Activated T-cell treated with anti-CD3 and anti-CD28 coated beads for 24 hours (primary cell): ENCODE measurements at places on chromosomes 6 and 20.

- no peak for DNase-seq
Measured at GRCh38 chr6:164507206-164507940, 802.0 kb downstream of the C6orf118 start.

DNA sequence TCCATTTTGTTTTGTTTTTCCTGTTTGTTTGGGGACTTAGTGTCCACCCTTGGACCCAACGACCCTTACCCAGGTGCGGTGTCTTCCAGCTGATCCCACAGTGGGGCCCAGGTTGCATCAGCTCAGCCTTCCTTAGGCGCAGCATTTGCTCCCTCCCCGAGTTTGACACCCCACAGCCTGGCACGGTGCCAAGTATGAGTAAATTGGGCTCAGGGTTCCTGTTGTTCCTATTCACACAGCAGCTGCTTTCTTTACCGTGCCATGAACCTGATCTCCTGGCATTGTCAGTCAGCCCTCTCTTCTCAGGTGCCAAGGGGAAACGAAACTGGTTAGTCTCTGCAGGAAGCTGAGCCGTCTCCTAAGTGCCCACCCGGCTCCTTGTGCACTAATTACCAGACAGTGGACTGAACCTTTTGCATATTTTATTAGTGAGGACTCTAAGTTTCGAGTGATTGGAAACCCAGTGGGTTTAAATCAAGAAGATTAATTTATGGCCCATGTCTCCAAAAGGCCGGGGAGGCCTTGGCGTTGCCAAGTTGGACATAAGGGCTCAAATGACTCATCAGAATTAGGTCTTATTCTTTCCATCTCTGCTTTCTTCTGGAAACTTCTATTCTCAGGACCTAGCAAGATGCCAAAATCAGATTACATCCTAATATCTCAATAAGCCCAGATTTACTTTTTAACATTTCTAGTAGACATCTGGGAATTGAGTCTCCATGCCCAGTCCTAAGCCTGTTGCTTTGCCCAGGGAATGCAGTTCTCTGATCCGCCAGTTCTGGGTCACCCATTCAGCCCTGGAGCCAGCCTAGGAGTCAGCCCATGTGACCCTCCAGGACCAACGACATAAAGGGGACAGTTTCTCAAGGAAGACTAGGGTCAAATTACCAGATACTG lies 68.8 kb downstream of the TSHZ2 start:
- DNase-seq = no peak

GRCh38 chr6:33071569-33071968 lies 1.9 kb downstream of the HLA-DPA1 start:
- DNase-seq = no peak

DNA sequence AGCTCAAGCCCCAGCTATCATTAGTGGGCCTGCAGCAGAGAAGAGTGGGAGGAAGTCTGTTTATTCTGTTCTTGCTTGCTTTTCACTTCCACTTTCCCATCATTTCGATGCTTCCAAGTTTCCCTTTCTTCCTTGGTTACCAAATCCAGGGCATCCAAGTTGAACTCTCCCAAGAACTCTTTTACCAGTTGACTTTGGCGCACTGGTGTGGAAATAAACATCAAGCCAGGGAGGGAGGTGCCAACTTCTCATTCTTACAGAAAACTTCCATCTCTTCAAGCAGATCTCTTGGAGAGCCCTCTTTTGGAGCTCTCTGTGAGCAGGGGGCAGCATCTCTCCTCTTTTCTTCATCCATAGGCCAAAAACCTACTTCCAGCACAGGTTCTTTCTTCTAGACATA lies 85.7 kb upstream of the RGS17 start:
- DNase-seq = no peak

GRCh38 chr6:126546541-126547120 lies 206.7 kb downstream of the CENPW start:
- no peak for DNase-seq

DNA sequence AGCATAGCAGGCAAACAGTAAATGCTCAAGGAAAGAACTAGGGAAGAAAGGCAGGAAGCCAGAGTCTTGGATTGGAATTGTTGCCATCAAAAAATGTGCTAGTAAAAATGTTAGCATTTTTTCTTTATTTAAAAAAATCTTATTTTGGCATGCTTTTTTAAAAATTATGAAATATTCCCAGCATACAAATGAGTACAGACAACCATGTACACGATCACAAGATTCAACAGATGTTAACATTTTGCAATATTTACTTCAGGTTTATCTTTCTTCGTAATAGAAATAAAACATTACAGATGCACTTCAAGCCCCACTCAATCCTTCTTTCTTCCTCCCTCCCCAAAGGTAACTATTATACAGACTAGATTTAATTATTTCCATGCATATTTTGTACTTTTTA lies 27.4 kb upstream of the NOP56 start:
- DNase-seq = no peak

DNA sequence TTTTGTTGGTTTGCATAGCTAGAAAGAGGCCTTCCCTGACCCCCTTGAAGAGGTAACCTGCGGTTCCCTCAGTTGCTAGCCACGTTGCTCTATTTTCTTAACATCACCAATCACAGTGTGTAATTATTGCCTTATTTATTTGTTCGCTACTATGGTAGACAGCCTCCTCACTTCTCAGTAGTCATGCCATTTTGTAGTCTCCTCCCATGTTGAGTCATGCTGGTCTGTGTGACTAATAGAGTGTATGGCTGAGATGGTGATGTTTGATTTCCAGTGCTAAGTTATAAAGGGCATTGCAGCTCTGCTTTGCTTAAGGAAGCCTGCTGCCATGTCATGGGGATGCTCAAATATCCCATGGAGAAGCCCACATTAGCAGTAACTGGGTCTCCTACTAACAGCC lies 236.6 kb upstream of the CHD6 start:
- no peak for DNase-seq

DNA sequence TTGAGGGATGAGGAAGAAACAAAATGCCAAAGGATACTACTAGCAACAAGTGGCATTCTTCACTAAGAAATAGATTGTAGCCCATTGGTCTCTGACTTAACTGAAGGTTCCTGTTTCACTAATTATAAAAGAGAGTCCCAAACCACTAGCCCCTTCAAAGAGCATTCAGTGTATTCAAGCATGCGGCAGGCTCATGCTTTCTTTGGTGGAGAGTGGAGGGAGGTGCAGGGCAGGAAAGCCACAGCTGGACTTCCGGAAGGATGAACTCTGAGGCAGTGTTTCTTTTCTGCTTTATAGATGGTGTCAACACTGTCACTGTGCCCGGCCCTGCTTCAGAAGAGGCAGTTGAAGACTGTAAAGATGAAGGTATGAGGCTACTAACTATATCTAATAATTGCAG lies 636.1 kb downstream of the KIF16B start:
- no peak for DNase-seq

DNA sequence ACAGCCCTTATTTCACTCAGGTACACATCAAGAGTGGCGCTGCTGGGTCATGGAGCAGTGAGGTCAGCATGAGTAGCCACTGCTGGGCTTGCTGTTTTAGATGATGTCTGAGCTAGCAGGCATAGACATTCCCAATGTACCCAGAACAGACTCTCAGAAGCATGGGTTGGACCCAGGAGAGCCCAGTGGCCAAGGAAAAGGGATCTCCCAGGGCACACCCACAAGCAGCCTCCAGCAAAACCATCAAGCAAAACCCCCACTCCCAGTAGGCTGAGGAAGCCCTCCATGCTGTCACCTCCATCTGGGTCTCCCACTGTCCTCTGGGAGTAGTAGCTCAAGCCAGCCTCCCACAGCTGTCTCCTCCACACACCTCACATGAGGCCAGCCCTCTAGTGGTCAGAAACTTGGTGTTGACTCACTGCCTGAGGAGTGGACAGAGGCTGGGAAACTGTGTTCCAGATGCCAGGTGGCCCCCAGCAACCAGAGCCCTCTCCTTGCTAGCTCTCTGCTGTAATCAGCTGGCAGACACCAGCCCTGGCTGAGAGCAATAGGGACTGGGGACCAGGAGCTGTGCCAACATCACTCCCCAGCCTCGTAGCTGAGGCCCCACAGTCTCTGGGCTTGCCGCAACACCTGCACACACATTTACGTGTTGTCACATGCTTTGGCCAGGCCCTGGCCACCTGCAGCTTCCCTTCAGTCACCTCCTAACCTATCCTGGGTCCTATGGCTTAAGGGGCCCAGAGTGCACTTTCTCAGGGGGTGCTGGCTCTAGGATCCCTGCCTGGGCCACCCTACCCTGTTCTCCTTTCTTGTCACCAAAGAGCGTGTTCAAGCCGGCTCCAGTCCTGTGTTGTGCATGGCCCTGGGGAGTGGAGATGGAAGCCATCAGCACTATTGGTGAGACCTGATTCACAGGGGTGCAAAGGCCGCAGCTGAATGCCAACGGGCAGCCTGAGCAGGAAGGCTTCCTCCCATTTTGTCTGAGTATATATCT lies 1.9 kb upstream of the AP5S1 start:
- DNase-seq = no peak

DNA sequence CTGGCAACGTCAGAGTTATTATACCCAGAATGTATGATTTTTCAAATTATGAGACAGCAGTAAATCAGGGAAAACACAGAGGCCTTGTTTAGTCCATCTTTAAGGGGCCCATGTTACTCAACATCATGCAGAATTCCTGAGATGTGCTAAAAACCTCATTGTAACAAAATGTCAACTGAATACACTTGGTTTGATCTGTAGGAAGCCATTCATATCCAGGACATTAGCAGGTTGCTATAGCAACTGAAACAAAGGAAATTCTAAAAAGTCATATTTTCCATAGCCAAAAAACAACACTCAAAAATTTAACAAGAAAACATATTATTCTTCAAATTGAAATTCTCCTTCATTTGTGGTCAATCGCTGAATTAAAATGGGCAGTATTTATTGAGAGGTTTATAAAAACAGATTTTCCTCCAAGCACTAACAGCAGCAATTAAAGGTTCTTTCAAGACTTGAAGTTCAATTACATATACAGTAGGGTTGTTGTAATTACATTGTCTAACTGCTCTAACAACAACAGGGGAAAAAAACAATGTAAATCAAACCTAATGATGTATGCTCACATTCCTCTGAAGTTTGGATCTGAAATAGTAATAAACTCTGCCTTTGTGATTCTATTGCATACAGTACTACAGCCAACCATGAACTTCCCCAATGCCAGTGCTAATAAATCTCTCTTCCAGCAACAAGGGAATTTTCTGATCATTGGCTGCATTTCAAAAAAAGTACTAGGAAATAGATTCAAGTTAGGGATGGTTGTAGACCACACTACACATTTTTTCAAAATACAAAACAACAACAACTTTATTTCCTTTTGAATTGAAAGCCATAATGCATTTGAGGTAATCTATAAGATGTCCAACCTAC lies 34.9 kb downstream of the COL12A1 start:
- DNase-seq = no peak

DNA sequence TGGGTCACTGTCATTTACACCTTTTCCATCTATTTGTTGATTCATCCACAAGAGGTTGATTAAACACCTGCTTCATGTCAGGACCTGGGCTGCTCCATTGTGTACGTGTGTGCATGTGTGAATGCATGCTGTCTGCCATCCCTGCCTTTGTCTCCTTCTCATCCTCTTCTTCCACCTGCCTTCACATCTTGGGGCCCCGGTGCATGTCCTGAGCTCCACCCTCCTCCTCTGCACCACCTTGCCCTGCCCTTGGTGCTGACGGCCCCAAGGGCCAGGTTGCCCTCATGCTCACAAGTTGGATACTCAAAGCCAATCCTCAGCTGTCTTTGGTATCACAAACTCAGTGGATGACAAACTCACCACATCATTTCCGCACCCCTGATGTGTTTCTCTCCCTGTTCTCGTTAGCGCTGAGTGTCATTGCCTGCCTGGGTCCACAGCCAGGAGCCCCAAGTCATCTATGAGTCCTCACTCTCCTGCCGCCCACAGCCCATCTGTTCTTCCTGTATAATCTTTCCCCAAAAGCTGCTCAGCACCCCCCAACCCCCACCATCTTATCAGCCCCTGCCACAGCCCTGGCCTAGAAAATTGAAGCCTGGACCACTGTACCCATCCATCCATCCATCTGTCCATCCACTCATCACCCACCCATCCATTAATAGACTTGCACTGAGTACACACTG lies 85.0 kb downstream of the SRC start:
- no peak for DNase-seq

- DNase-seq = no peak
Measured at GRCh38 chr20:3731944-3732326, 550 bp upstream of the HSPA12B start.

GRCh38 chr6:21382821-21383449 lies 210.6 kb upstream of the SOX4 start:
- DNase-seq = no peak

- no peak for DNase-seq
Measured at GRCh38 chr6:13419422-13420195, 67.8 kb downstream of the GFOD1 start.

- DNase-seq = no peak
Measured at GRCh38 chr6:27940766-27941165, 16.3 kb upstream of the OR2B6 start.
